Right atrium auricular region (tissue), 2 donors: ENCODE measurements at places on chromosomes 12 and 14. TPM values are rescaled to one million over a fixed set of nuclear protein-coding genes. Genes with fewer than 3 reads are reported as not detected.

The POP5 gene
- total RNA-seq, result 33.9 TPM

The KLRC2 gene
- total RNA-seq, result not detected

The KCNC2 gene
- not detected for total RNA-seq

The FOXG1 gene
- total RNA-seq, result not detected

The DLGAP5 gene
- 1.2 TPM for total RNA-seq

The ZFYVE26 gene
- 11.8 TPM for total RNA-seq

The CLEC14A gene
- 63.0 TPM for total RNA-seq

The PTMS gene
- total RNA-seq, result 119 TPM

The MYO1H gene
- total RNA-seq, result 0.16 TPM

DNA sequence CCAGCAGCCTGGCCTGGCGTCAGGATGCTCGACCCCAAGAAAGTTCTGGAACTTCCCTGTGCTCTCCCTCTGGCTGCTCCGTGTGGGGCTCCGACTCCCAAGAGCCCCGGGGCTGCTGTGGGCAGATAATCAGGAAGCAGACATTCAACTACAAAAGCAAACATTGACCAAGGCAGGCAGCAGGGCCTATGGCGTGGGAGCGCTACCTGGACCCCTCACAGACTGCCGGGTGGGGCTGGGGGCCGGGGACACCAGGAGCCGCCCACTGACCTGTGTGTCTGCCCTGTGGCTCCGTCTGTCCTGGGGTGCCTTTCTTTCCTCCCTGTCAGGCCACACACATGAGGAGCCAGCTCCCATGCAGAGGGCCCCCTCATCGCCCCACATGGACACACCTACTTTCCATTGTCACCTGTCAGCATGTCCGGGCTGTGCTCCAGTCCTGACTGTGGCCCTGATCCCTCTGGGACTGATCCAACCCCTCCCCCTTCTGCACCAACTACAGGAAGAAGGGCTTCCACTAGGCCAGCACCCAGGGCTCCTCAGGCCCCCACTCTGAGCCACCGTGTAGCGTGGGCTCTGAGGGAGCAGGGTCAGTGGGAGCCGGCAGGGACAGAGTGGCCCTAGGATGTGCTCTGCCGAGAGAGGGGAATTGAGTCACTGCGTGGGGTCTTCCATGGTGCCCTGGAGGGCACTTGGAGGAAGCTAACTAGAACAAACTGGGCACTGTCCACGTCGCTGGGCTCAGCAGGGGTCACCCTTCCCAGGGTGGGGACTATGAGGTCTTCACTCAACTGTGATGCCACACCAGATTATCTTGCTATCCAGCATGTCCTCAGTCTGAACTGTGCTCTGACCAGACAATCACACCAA is 215.4 kb upstream of the C14orf180 start:
- no peaks in the 10 kb centered on the region for H3K4me1 ChIP-seq
- no peak overlapping the region for H3K27ac ChIP-seq
- H3K4me3 ChIP-seq, result no peak overlapping the region
- no peaks in the 10 kb centered on the region for H3K36me3 ChIP-seq
- H3K27me3 ChIP-seq, result no peaks in the 10 kb centered on the region
- no peak for DNase-seq

- no peaks in the 10 kb centered on the region for H3K27me3 ChIP-seq
- H3K36me3 ChIP-seq, result no peaks in the 10 kb centered on the region
- H3K27ac ChIP-seq, result no peak overlapping the region
Measured at GRCh38 chr14:23162800-23163199, 20.7 kb downstream of the SLC7A8 start.

- H3K27ac ChIP-seq, result no peak overlapping the region
- no peak for DNase-seq
- H3K4me3 ChIP-seq, result no peak overlapping the region
- H3K27me3 ChIP-seq, result no peaks in the 10 kb centered on the region
- H3K36me3 ChIP-seq, result no peaks in the 10 kb centered on the region
Measured at GRCh38 chr12:9757433-9758025, 3.2 kb downstream of the CD69 start.

DNA sequence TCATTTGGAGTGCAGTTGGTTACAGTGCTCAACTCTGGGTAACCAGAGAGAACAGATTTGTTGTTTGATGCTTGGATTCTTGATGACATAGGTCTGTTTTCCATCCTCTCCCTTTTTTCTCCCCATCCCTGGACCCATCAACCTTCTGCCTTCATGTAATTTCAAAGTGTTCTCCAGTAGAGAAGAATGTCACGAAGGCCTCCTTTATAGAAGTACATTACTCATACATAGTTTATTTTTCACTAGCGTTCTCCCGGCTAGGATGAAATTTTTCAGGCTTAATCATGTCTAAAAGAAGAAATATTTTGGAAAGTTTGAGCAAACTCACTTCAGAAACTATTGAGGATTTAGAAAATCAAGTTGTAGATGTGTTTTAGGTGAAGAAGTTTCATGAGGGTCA is 20.9 kb upstream of the APPL2 start:
- no peak for DNase-seq
- H3K27me3 ChIP-seq, result no peaks in the 10 kb centered on the region
- no peaks in the 10 kb centered on the region for H3K4me1 ChIP-seq
- no peaks in the 10 kb centered on the region for H3K36me3 ChIP-seq
- no peak overlapping the region for H3K4me3 ChIP-seq

GRCh38 chr14:20413744-20414082 is 412 bp upstream of the TEP1 start:
- no peak for DNase-seq
- H3K27ac ChIP-seq, result peak overlapping the region; percentile 97
- peak overlapping the region; percentile 85 for H3K4me3 ChIP-seq
- no peaks in the 10 kb centered on the region for H3K36me3 ChIP-seq
- H3K4me1 ChIP-seq, result no peaks in the 10 kb centered on the region

GRCh38 chr12:100141998-100142850 is 450 bp downstream of the BLTP3B start:
- H3K36me3 ChIP-seq, result no peaks in the 10 kb centered on the region
- peaks cover 24% of the 10 kb centered on the region for H3K4me1 ChIP-seq
- peak overlapping the region; percentile 99 for H3K27ac ChIP-seq
- no peak for DNase-seq
- no peaks in the 10 kb centered on the region for H3K27me3 ChIP-seq
- H3K4me3 ChIP-seq, result peak overlapping the region; percentile 95

- no peak for DNase-seq
- H3K4me1 ChIP-seq, result no peaks in the 10 kb centered on the region
- H3K4me3 ChIP-seq, result no peak overlapping the region
- no peak overlapping the region for H3K27ac ChIP-seq
- H3K27me3 ChIP-seq, result no peaks in the 10 kb centered on the region
Measured at GRCh38 chr14:57909626-57910025, 43.7 kb upstream of the SLC35F4 start.

DNA sequence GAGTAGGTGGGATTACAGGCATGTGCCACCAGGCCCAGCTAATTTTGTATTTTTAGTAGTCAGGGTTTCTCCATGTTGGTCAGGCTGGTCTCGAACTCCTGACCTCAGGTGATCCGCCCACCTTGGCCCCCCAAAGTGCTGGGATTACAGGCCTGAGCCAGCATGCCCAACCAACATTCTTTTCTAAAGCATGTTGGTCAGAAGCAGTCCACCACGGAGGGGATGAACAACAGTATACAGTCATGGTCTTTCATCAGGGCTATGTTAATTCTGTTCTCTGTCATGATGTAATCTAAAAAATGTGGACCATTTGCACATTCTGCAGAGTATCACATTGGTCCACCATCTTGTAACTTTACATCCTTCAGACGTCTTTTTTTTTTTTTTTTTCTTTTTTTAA is 3.6 kb downstream of the MRPL51 start:
- no peaks in the 10 kb centered on the region for H3K4me1 ChIP-seq
- H3K27me3 ChIP-seq, result no peaks in the 10 kb centered on the region
- H3K36me3 ChIP-seq, result peaks cover 8% of the 10 kb centered on the region
- no peak for DNase-seq
